ENCODE measurements at places on chromosomes 7 and 10. TPM values are rescaled to one million over a fixed set of nuclear protein-coding genes. Genes with fewer than 3 reads are reported as not detected.

GRCh38 chr10:52526251-52526823, 212.3 kb downstream of the DKK1 start:
- no peak for DNase-seq

DNA sequence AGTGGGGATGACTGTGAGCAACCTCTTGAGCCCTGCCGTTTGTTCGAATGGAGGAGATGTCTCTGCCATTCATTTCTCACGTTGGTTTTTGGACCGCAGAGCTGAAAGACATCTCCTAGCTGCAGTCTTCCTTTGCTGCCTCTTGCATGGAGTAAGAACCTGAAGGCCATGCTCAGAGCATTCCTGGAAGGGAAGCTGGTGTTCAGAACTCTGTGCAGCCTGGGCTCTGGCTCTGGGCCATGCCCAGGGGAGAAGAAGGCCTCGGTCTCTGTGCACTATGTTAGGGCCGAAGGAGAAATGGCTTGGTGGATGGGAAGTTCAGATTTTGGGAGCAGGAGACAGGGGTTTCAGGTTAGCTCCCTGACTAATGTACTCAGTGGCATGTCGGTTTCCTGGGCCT, 22.9 kb downstream of the SFTPD start:
- no peak for DNase-seq

DNA sequence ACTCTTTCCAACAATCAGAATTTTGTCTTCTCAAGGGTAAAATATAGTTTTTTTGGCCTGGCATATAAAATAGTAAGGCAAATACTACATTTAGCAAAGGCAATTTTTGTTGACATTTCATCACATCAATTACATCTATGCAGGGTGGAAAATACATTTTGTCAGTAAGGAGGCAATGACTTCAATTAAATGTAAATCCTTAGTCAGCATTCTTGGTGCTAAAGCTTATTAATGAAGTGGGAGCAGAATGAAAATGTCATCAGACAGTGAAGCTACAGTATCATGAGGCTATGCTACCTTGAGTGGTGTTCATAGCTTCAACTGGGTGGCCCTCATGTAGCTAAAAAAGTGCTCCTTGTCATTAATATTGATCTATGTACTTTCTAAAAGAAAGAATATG, 8.9 kb downstream of the LRRTM3 start:
- no peak for DNase-seq

- DNase-seq: no peak
Observed at GRCh38 chr7:108020585-108020984, 17.6 kb upstream of the LAMB1 start.

GRCh38 chr7:122298618-122299017, 5.9 kb downstream of the FEZF1 start:
- no peak for DNase-seq

Gene DMBT1
- total RNA-seq: not detected

All from sigmoid colon (tissue), 7 donors.